ENCODE measurements at places on chromosomes 11 and 22. TPM values are rescaled to one million over a fixed set of nuclear protein-coding genes. Genes with fewer than 3 reads are reported as not detected.

Gene PRRG4
- polyA plus RNA-seq: 0.07 TPM

Gene OR52I2
- not detected for polyA plus RNA-seq

Gene SLC35F2
- 3.3 TPM for polyA plus RNA-seq

Gene BLID
- not detected for polyA plus RNA-seq

Gene SMC1B
- polyA plus RNA-seq: not detected

Gene IGSF22
- 1.8 TPM for polyA plus RNA-seq

Gene NFAM1
- polyA plus RNA-seq: 0.21 TPM

Gene VSIG2
- polyA plus RNA-seq: not detected

Gene CELSR1
- 0.13 TPM for polyA plus RNA-seq

Gene TMPRSS5
- polyA plus RNA-seq: 2.2 TPM

Gene CLDN5
- polyA plus RNA-seq: 0.17 TPM

Gene NECTIN1
- 8.4 TPM for polyA plus RNA-seq

Gene DEFB131B
- not detected for polyA plus RNA-seq

Gene ABTB2
- polyA plus RNA-seq: 1.0 TPM
